ENCODE measurements at places on chromosomes 11 and 22.
A peak's percentile ranks its signal among the peaks of the same experiment; 100 is the strongest.

GRCh38 chr22:27397954-27398342 lies 403.6 kb downstream of the MN1 start:
- no peak for DNase-seq

DNA sequence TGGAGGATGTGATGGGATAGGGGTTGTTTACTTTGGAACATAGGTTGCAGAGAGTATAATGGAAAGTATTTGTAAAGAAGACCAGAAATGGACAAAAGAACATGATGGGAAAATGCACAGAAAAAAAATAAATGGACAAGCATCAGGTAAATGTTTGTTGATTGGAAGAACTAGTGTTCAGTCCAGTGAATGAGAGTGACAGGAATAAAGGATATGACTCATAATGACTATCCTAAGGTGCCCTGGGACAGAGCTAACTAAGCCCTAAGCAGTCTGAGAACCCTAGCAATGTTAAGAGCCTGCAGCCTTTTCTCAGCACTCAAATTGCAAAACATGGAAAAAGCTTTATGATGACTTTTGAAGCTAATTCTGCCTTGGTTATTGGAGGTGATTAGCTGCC lies 732.8 kb upstream of the ANO5 start:
- no peak for DNase-seq

GRCh38 chr22:50051930-50052329 lies 6.2 kb downstream of the TTLL8 start:
- no peak for DNase-seq

- no peak for DNase-seq
Measured at GRCh38 chr11:69746140-69746539, 29.0 kb downstream of the FGF4 start.

DNA sequence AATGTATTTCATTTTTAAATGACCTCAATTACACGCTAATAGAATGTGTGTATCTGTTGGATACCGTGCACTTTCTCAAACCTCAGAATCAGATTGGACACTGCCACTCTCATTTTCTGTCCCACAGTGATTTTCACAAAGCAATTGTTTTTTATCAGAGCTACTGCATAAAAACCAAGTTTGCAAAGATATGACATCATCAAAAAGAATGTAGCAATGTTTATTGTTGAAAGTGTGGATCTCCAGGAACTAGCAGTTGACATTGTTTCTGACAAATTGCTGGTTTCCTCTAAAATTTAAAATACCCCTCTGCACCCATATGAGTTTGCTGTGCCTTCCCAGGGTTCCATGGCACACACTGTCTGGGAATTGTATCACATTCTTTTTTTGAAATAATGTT lies 362.7 kb upstream of the DDI1 start:
- no peak for DNase-seq

DNA sequence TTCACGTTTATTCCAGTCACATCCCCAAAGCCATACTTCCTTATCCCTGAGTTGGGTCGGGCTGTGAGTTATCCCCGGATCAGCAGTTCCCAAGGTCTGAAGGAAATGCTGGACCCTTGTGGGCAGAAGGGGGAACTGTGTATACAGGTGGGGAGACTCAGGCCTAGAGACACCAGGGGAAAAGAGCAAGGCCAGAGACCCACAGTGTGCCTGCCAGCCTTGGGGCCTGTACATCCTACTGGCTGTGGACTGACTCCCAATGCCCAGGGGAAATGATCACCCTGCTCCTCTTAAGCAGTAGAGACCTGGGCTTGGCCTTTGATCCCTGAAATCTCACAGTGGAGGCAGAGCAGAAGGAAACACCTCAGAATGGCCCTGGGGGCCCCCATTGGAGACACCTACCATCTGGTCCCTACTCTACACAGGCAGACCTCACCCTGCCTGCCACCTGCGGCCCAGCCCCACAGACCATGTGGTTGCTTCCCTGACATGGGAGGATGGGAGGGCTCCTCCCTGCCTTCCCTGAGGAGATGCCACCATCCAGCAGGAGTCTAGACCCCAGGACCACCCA lies 1.3 kb downstream of the SELENOM start:
- DNase-seq, result no peak

DNA sequence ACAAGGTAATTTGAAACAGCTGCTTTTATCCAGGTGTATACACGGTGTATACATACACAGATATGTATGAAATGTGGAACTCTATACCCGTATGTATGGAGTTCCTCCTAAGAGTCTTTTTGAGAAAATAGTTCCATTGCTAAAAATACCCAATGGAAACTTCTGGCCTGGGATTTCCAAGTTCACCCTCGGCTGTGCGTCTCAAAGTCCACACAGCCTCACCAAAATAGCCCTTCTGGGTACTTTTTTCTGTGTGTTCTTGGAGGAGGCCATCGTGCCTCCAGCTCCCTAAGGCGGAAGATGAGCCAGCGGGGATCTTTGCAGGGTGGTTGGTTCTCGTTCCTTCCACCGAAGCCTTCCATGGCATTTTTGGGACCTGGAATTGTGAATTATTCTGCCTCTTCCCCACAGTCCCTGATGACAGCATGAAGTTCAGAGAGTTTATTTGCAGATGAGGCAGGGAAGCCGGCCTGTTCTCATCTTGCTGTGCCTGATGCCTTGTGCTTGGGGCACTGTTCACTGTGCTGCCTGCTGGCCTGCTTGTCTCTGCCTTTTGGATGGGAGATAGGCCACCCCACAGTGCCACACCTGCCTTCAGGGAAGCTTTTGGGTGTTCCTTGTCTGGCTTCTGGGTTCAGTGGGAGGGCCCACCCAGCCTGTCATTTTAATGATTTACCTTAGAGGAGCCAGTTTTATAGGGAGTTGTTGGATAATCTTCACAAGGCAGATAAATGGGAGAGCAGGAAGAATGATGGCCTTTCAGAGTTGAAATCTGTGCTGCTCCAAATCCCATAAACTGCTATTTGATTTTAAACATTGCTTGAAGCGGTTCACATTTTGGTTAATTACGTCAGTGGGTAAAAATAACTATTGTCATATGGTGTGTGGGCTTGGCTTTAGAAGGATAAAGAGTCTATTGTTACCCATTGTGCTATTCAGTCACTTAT lies 112.7 kb upstream of the OR4B1 start:
- DNase-seq, result no peak

DNA sequence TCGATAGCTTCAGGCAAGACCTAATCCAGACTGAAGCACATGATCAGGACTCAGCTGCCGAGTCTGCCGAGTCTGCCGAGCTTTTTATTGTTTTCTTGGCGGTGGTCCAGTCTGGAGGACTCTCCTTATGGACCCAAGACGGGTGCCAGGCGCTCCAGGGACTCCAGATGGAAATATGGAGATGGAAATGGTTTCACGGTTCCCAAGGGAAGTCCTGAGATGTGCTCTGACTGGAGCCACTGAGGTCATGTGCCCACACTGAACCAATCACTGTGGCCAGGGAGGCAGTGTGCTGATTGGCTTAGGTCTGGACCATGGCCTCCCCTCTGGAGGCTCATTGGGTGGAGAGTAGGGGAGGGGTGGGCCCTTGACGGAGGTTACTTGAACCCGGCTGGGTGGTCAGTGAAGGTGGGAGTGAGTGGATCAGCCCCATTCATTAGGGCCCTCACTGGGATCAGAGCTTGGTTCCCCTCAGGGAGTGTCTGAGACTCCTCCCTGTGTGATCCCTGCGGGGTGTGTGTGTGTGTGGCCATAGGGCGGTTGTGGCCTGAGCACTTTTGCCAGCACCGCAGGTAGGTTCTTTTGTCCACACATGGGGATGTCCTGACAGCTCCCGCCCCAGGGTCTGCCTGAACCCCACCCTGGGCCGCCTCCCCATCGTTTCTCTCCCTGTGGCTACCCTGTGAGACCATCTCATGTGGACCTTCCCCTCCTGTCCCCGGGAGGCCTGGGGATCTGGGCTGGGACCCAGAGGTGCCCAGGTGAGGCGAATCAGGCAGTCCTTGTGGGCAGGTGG lies 14.0 kb downstream of the RPS6KA4 start:
- DNase-seq, result no peak

GRCh38 chr11:116170526-116171120 lies 602.2 kb downstream of the BUD13 start:
- no peak for DNase-seq

- DNase-seq, result no peak
Measured at GRCh38 chr11:73395297-73396208, 19.4 kb downstream of the RELT start.

GRCh38 chr11:33722590-33723234 lies 13.5 kb downstream of the CD59 start:
- DNase-seq, result no peak

DNA sequence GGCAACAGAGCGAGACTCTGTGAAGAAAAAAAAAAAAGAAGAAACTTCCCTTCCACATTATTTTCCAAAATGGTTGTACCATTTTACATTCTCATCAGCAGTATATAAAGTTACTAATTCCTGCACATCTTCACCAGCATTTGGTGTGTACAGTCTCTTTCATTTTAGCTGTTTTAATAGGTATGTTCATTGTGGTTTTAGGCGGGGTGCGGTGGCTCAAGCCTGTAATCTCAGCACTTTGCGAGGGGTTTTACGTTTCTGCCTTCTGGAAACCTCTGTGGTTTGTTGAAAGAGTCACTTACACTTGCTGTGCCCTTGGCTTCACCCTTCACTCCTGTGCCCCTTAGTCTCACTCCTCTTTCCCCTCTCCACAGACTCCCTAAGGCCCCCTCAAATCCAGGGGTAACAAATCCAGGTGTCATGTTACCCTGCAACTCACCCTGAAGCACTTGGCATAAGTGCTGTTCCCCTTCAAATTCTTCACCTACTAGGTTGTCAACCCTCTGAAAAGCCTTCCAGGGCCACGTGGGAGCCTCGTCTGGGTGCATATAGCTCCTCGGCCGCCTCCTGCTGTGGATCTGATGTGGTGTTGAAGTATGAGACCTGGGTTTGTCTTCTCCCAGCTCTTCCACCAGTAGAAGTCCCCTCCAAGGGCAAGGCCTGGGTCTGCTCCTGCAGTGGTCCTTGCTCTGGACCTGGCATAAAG lies 20.8 kb downstream of the TOB2 start:
- DNase-seq, result peak; percentile 26

DNA sequence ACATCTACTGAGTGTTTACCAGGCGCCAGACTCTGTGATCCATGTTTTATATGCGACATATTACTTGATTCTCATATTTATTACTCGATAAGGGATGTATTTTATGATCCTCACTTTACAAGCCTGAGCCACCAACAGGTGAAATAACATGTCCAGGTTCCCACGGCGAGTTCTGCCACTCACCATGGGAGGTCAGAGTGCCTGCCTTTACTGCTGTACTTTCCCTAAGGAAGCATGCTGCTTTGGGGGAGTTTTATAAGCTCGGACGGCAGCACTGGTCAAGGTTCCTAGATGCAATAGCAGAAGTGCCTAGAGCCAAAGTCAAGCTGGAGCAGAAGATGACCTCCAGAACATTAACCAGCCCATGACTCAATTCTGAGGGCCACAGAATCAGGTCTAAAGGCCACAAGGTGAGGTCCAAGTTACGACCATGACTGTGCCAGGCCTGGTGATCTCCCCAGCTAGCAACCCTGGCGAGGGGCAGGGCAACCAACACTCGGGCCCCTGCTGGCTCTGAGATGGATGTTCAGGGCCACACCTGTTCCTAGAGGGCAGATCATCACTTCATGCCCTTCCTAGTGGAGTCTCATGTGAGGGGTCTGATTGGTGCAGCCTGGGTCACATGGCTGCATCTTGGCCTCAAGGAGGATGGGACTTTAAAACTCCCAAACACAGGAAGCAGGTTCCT lies 14.2 kb downstream of the IFT27 start:
- DNase-seq, result no peak

DNA sequence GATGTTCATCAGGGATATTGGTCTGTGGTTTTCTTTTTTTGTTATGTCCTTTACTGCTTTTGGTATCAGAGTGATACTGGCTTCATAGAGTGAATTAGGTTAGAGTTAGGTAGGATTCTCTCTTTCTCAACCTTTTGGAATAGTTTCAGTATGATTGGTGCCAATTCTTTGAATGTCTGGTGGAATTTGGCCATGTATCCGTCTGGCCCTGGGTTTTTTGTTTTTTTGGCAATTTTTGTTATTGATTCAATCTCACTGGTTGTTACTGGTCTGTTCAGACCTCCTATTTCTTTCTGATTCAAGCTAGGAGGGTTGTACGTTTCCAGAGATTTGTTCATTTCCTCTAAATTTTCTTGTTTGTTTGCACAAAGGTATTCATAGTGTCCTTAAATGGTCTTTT lies 54.4 kb downstream of the ATXN10 start:
- DNase-seq, result no peak

DNA sequence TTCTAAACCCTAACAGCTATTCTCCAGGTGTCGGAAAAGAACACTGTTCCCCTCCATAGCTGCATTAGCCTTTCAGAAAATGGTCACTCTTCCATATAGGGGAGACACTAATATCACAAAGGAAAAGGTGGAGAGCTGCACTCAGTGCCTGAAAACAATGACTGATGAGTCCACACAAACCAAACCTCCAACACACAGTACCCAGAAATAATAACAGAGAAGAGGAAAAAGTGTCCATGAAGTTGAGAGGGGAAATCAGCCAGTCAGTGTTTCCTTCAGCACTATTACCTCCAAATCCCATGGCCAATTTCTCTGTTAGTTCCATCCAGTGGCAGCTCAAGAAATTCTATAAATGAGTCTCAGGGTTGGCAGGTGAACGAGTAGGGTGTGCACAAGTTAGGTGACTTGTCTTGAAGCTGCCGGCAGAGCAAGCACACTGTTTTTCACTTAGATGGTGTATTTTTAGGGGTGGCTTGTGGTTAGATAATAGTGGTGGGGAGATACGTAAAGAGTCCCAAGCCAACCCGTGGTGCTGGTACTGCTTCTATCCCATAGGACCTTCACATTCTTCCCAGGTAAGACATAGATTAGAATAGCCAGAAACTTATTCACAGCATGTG lies 84.5 kb upstream of the CHRM4 start:
- DNase-seq, result no peak

DNA sequence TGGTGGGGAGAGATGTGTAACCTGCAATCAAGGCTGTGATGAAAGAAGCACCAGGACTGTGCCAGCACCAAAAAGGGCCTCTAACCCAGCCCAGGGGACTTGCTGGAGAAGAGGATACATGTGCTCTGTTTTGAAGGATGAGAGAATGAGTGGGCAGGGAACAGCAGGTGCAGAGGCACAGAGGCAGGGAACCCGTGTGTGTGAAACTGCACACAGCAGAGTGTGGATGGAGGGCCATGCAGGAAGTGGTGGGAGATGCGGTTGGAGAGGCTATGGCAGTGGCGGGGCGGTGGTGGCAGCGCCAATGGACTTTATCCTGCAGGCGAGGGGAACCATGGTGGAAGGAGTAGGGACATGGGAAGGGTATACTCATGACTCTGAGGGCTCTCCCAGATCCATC lies 25.2 kb upstream of the LRRC32 start:
- no peak for DNase-seq

DNA sequence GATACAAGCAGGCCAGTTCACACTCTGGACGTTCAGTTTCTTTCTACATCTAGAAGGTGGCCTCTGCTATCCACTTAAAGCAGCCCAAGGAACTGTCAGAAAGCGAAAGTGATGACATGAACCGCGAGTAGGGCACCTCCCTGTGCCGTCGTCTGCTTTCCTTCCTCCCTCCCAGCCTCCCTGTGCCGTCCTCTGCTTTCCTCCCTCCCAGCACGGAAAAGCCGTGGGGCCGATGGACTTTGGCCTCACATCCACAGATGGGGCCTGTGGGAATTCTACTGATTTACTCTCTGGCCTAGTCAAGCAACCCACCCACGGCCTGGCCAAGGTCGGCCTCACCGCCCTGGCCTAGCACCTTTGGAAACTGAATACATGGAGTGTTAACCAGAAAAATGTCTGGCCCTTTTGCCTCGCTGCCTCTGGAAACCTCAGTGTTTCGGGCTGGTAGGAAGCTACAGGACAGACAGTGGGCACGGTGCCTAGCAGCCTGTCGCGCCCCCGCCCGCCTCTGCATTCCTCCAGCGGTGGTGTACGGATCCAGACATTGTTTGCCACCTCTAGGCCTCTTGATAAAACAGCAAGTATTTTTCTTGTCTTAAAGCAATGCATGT lies 14.2 kb downstream of the PEX26 start:
- DNase-seq, result peak; percentile 48

GRCh38 chr22:49751966-49752597 lies 75.6 kb downstream of the BRD1 start:
- no peak for DNase-seq
